ENCODE measurements at places on chromosomes 2 and 18. TPM values are rescaled to one million over a fixed set of nuclear protein-coding genes. Genes with fewer than 3 reads are reported as not detected.

Gene TEX44
- total RNA-seq = not detected

Gene ANO7
- total RNA-seq = 0.68 TPM

Gene DSC2
- total RNA-seq = 0.64 TPM

- DNase-seq = no peak
Measured at GRCh38 chr2:215003001-215003400, 135.4 kb downstream of the ABCA12 start.

DNA sequence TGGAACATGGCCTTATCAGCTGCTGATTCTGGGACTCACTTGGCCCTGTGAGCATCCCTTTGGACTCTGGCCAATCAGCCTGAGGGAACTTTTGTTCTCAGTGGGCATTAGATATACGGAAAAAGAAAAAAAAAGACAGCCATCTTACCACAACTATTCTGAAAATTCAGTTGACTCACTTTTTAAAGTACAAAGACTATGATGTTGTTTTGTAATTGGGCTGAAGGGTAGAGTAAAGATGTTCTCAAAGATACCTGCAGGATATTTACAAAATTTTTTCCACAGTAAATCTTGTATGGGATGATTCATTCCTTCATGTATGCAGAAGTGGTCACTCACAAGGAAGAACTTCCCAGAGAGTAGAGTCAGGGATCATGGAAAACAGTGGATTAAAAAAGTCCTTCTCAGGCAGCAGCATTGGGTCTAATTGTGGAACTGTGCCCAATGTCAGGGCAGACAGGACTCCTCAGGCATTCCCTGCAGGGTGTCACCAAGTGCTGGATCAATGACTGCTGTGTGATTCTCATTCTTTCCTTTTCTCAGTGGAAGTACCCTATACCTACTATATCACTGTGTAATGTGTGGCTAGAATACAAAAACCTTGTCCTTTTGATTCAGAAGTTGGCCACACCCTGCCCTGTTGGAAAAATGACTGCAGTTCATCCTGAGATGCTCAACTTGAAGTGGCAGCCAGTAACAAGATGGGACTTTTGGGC, 35.4 kb downstream of the SULT1C4 start:
- DNase-seq = no peak

- DNase-seq = no peak
Measured at GRCh38 chr2:118348380-118349034, 260.2 kb downstream of the INSIG2 start.

Data from glomerular endothelial cell (primary cell).